ENCODE measurements at places on chromosomes 3 and 15. TPM values are rescaled to one million over a fixed set of nuclear protein-coding genes. Genes with fewer than 3 reads are reported as not detected.
A peak's percentile ranks its signal among the peaks of the same experiment; 100 is the strongest.

- no peak overlapping the region for H3K27ac ChIP-seq
- DNase-seq = no peak
- no peaks in the 10 kb centered on the region for H3K36me3 ChIP-seq
- peaks cover 15% of the 10 kb centered on the region for H3K27me3 ChIP-seq
- H3K4me3 ChIP-seq = no peak overlapping the region
- peaks cover 4% of the 10 kb centered on the region for H3K4me1 ChIP-seq
Measured at GRCh38 chr15:80703965-80704364, 8.9 kb downstream of the ABHD17C start.

- H3K4me3 ChIP-seq = no peak overlapping the region
- H3K27ac ChIP-seq = no peak overlapping the region
- no peak for DNase-seq
- no peaks in the 10 kb centered on the region for H3K4me1 ChIP-seq
- H3K36me3 ChIP-seq = no peaks in the 10 kb centered on the region
- H3K27me3 ChIP-seq = peaks cover 24% of the 10 kb centered on the region
Measured at GRCh38 chr3:140898340-140899180, 43.1 kb upstream of the SLC25A36 start.

DNA sequence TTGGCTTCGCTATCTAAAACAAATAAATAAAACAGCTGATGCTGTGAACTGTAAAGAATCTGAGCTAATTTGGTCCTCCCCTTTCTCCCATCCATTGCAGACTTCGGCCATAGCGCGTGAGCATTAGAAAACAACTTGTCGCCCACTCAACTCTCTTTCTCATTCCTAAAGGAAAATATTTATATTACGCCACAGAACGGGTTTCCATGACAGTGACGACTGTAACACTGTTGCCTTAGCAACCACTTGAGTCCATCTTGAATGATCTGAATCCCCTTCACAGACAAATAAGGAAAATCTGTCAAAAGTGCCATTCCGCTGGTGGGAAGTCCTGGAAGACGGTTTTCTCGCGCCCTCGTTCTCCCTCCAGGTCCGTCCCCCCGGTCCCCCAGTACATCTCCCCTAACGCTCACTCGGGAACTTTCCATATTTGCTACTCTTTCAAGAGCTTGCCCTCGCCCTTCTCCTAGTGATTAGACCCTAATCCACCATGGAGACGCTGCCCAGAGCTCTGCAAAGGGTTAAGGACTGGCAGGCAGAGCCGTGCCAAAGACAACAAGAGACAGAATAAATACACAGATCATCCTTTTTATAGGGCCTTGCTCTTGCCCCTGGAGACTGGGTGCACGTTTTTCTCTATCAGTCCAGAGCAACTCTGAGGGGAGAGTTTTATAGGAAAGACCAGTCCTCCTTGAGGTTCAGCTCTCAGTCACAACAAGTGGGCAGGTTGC is 50.5 kb downstream of the CRYGS start:
- DNase-seq = no peak
- H3K27me3 ChIP-seq = peaks cover 5% of the 10 kb centered on the region
- no peaks in the 10 kb centered on the region for H3K36me3 ChIP-seq
- no peaks in the 10 kb centered on the region for H3K4me1 ChIP-seq

DNA sequence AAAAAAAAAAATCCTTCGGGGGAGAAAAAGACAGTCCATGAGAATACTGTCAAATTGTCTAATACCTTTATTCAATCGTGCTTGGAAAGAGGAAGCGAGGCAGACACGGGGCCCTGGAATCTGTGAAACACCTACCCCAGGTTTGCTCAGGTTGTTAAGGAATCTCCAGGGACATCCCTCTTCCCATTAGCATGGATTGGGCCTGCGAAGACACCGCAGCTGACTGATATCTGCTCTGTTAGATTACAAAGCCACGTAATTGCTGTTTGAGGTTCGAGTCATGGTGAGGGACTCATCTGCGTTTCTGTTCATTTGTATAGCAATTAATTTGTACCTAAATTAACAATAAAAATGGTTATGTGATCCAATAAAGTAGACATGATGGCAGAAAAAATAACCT is 91.0 kb downstream of the BDH1 start:
- no peak overlapping the region for H3K27ac ChIP-seq
- DNase-seq = no peak
- no peak overlapping the region for H3K4me3 ChIP-seq
- H3K36me3 ChIP-seq = no peaks in the 10 kb centered on the region

PLAAT1 gene
- total RNA-seq = not detected

DNA sequence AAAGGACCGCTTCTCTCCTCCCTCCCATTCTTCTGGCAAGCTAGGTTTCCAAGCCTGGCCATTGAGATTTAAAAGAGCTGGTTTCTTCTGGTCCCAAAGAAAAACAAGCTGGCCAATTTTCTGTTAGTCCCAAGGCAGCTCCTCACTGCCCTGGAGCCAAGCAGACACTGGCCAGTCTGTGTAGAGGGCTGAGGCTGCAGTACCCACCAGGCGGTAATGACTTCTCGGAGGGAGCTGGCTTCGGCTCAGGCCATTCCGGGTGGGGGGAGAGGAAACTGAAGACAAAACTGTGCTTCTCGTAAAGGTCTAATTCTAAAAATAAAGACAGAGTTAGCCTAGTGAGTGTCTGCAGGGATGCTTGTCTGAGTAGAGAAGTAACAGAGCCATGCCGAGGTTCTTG is 78.5 kb upstream of the SMAD3 start:
- H3K4me1 ChIP-seq = no peaks in the 10 kb centered on the region
- H3K27me3 ChIP-seq = peaks cover 51% of the 10 kb centered on the region
- no peak for DNase-seq
- no peaks in the 10 kb centered on the region for H3K36me3 ChIP-seq
- H3K27ac ChIP-seq = no peak overlapping the region
- H3K4me3 ChIP-seq = no peak overlapping the region

DNA sequence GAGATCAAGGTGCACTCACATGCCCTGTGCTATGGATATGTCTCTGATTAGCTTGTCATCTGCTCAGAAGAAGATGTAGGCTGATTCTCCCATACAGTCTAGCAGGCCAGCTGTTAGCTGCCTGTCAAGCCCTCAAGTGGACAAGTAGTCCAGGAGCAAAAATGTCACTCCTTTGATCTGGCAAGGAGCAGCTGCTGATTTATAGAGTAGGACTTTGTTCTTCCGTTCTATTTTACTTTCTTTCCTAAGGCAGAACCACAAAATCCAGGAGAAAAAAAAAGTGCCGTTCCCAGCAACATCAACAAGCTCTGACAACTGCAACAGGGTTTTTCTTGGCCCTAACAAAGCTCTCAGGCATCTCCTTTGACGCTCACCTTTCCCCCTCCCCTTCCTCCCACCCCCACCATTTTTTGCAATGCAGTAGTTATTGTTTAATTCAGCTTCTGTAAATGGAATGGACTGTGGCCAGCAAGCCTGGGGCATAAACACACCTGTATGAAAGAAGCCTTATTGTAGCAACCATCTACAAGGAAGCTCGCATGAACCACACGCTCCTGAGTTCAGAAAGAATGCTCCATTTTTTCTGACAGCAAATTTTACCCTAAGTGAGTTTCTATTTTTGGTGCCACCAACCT is 196.3 kb downstream of the MEIS2 start:
- H3K27me3 ChIP-seq = no peaks in the 10 kb centered on the region
- no peaks in the 10 kb centered on the region for H3K4me1 ChIP-seq
- no peak for DNase-seq
- H3K36me3 ChIP-seq = no peaks in the 10 kb centered on the region
- no peak overlapping the region for H3K27ac ChIP-seq
- no peak overlapping the region for H3K4me3 ChIP-seq

EFCC1 gene
- 0.11 TPM for total RNA-seq

- no peaks in the 10 kb centered on the region for H3K36me3 ChIP-seq
- DNase-seq = no peak
- no peak overlapping the region for H3K4me3 ChIP-seq
Measured at GRCh38 chr3:174618368-174619080, 240.6 kb upstream of the NAALADL2 start.

- H3K4me3 ChIP-seq = no peak overlapping the region
- H3K36me3 ChIP-seq = no peaks in the 10 kb centered on the region
- DNase-seq = no peak
- no peak overlapping the region for H3K27ac ChIP-seq
Measured at GRCh38 chr3:9066141-9066540, 102.9 kb upstream of the RAD18 start.

CHAC1 gene
- total RNA-seq = 4.5 TPM

INO80 gene
- 33.2 TPM for total RNA-seq

CCR3 gene
- not detected for total RNA-seq

GRCh38 chr15:87477737-87478686 is 778.5 kb downstream of the NTRK3 start:
- H3K4me1 ChIP-seq = no peaks in the 10 kb centered on the region
- no peak for DNase-seq

DNA sequence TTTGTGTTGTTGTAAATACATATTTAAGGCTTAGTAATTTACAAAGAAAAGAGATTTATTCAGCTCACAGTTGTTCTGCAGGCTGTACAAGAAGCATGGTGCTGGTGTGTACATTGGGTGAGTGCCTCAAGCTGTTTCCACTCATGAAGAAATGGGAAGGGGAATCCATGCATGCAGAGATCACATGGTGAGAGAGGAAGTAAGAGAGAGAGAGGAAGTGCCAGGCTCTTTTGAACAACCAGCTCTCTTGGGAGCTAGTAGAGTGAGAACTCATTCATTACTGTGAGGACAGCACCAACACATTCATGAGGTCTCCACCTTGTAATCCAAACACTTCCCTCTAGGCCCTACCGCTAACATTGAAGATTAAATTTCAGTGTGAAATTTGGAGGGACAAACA is 909.2 kb downstream of the NSUN3 start:
- H3K27me3 ChIP-seq = no peaks in the 10 kb centered on the region
- no peak overlapping the region for H3K27ac ChIP-seq
- no peaks in the 10 kb centered on the region for H3K36me3 ChIP-seq
- H3K4me1 ChIP-seq = no peaks in the 10 kb centered on the region

- H3K4me3 ChIP-seq = no peak overlapping the region
- no peaks in the 10 kb centered on the region for H3K36me3 ChIP-seq
- H3K27me3 ChIP-seq = no peaks in the 10 kb centered on the region
Measured at GRCh38 chr3:12458901-12459300, 25.4 kb upstream of the TSEN2 start.

PPP1R14D gene
- not detected for total RNA-seq

SLC51B gene
- not detected for total RNA-seq

DNA sequence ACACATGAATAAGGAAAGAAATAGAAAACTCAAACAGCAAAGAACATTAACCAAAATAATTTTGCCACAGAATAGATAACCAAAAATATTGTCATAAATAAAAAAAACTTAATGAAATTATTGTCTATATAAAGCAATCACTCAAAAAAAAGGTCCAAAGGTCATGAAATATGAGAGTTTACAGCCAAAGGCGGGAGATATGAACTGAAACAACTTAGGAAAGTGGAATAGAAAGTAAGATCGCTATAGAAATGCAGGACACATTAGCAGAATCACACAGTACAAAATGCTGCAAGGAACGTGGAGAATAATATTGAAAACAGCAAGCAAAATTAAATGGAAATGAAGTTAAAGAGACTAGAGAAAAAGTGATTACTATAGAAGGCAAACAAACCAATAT is 375.0 kb upstream of the ARHGEF26 start:
- H3K4me1 ChIP-seq = no peaks in the 10 kb centered on the region
- no peak for DNase-seq
- H3K36me3 ChIP-seq = no peaks in the 10 kb centered on the region

KLF15 gene
- 0.14 TPM for total RNA-seq

- H3K4me1 ChIP-seq = peaks cover 20% of the 10 kb centered on the region
- peaks cover 8% of the 10 kb centered on the region for H3K27me3 ChIP-seq
- no peak overlapping the region for H3K27ac ChIP-seq
- no peak overlapping the region for H3K4me3 ChIP-seq
- H3K36me3 ChIP-seq = no peaks in the 10 kb centered on the region
Measured at GRCh38 chr3:28916713-28917499, 364.0 kb upstream of the RBMS3 start.

DNA sequence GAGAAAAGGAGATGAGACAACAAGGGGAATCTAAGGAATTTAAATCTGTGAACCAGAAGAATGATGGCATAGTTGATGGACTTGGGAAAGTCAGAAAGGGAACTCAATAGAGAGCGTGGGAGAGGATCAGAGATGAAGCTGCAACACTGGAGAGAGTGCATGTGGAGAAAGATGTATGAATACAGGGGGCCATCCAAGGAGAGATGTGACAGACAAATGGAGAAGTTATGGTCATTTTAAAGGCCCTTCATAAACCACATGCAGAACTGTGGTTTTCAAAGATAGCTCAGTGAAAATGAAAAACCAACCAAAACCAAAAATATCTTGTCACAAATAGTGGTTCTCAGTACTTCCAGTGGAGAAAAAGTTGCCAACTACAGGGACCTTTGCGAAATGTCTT is 265.2 kb downstream of the SUCLG2 start:
- no peaks in the 10 kb centered on the region for H3K27me3 ChIP-seq
- H3K36me3 ChIP-seq = peaks cover 47% of the 10 kb centered on the region
- DNase-seq = no peak
- H3K4me3 ChIP-seq = no peak overlapping the region
- H3K4me1 ChIP-seq = peaks cover 29% of the 10 kb centered on the region

DNA sequence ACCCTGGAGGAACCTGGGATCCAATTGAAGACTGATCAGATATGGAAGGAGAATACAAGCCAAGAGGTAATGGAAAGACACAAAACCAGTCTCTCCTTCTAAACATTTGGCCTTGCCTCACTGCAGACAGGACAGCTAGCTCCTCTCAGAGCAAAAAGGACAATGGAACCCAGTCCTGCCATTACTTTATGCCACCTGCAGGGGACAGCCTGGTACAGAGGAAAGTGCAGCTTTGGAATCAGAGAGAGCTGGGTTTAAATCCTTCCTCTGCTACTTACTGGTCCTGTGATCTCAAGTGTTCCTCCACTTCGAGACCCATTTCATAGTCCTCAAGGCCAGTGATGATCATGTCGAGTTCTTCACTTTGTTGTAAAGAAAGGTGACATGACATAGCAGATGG is 159.4 kb upstream of the SMAD3 start:
- H3K27me3 ChIP-seq = peaks cover 8% of the 10 kb centered on the region
- H3K27ac ChIP-seq = no peak overlapping the region
- no peaks in the 10 kb centered on the region for H3K36me3 ChIP-seq

ITIH1 gene
- total RNA-seq = not detected

DNA sequence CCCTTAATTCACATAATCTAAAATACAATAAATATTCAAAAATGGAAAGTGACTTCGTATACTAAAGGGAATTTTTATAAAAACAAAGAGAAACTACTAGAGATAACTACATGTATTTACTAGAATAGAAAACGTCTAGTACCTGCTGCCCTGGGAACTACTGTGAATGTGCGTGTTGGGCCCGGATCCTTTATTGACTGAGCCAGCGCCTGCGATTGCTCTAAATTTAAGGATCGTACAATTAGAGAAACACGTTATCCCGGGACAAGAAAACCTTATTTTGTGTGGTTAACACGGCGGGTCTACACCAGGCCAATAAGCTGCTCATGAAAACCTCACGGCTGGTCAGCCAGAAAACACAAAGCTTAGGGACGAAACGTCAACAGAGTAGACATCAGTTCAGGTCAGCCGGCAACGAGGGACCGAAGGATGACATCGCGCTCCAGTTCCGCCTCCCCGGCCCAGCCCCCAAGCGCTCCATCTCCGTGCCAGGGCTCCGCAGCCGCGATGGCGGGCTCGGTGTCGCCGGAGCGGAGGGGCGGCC is 555 bp downstream of the TM2D3 start:
- peak overlapping the region; percentile 90 for H3K27ac ChIP-seq
- H3K27me3 ChIP-seq = no peaks in the 10 kb centered on the region
- no peak for DNase-seq
- H3K4me3 ChIP-seq = peak overlapping the region; percentile 89
- peaks cover 48% of the 10 kb centered on the region for H3K36me3 ChIP-seq

FAM81A gene
- 0.69 TPM for total RNA-seq

- H3K4me1 ChIP-seq = no peaks in the 10 kb centered on the region
- no peak overlapping the region for H3K4me3 ChIP-seq
- H3K27me3 ChIP-seq = no peaks in the 10 kb centered on the region
- no peaks in the 10 kb centered on the region for H3K36me3 ChIP-seq
Measured at GRCh38 chr3:79297245-79297960, 470.4 kb downstream of the ROBO1 start.

All from activated T-helper 2 cell treated with anti-CD3 and anti-CD28 coated beads, Interferon-gamma antibody, Interleukin-2, Interleukin-4, amounts not matched to agents 10 μg/mL and 5 μg/mL and 100 μg/mL, durations not matched to agents 14 hours and 24 hours and 36 hours (primary cell).